ENCODE measurements at places on chromosomes 1 and 21. TPM values are rescaled to one million over a fixed set of nuclear protein-coding genes. Genes with fewer than 3 reads are reported as not detected.

- no peaks in the 10 kb centered on the region for H3K27me3 ChIP-seq
- H3K27ac ChIP-seq = no peak overlapping the region
- no peak overlapping the region for H3K4me3 ChIP-seq
- H3K4me1 ChIP-seq = no peaks in the 10 kb centered on the region
- DNase-seq = no peak
Measured at GRCh38 chr1:204454476-204454875, 40.1 kb downstream of the PIK3C2B start.

GRCh38 chr1:75152092-75152491 is 17.9 kb downstream of the LHX8 start:
- no peaks in the 10 kb centered on the region for H3K4me1 ChIP-seq
- no peak for DNase-seq
- H3K27ac ChIP-seq = no peak overlapping the region
- H3K27me3 ChIP-seq = no peaks in the 10 kb centered on the region
- H3K4me3 ChIP-seq = no peak overlapping the region

GRCh38 chr1:154943649-154944400 is 7.3 kb upstream of the PMVK start:
- no peaks in the 10 kb centered on the region for H3K36me3 ChIP-seq
- peak; percentile 48 for DNase-seq
- no peaks in the 10 kb centered on the region for H3K4me1 ChIP-seq
- no peak overlapping the region for H3K4me3 ChIP-seq
- H3K27me3 ChIP-seq = no peaks in the 10 kb centered on the region
- no peak overlapping the region for H3K27ac ChIP-seq

GRCh38 chr1:217955723-217956122 is 324.6 kb downstream of the SPATA17 start:
- H3K4me1 ChIP-seq = no peaks in the 10 kb centered on the region
- no peaks in the 10 kb centered on the region for H3K36me3 ChIP-seq
- H3K4me3 ChIP-seq = no peak overlapping the region

- H3K27ac ChIP-seq = no peak overlapping the region
- peak; percentile 61 for DNase-seq
- H3K27me3 ChIP-seq = no peaks in the 10 kb centered on the region
- H3K4me1 ChIP-seq = no peaks in the 10 kb centered on the region
Measured at GRCh38 chr1:35120458-35121133, 41.4 kb downstream of the ZMYM1 start.

DNA sequence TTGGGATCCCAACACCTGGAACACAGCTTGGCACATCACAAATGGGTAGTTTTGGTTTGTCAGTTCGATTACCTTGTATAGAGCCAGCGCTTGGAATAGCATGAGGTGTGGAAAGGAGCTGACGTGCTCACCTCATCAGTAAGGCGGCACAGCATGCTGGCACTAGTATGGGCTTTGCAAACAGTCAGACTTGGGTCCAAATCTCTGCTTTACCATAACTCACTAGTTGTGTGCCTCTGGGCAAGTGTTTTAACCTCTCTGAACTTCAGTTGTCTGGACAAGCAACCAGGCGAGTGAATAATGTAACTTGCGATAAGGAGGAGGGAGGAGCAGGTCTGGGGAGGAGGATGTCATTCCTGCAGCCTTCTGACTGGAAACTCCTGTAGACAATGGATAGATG is 26.3 kb upstream of the NEK2 start:
- H3K4me3 ChIP-seq = no peak overlapping the region
- no peak overlapping the region for H3K27ac ChIP-seq

Gene FCGR3A
- total RNA-seq = not detected

Gene LIN28A
- not detected for total RNA-seq

Gene TMPRSS15
- not detected for total RNA-seq

Gene CAPZA1
- total RNA-seq = 273 TPM

Gene NTNG1
- 14.7 TPM for total RNA-seq

Gene SV2A
- total RNA-seq = 0.51 TPM
